Posterior cingulate gyrus (tissue), 11 donors: ENCODE measurements at places on chromosomes 13 and 19.

DNA sequence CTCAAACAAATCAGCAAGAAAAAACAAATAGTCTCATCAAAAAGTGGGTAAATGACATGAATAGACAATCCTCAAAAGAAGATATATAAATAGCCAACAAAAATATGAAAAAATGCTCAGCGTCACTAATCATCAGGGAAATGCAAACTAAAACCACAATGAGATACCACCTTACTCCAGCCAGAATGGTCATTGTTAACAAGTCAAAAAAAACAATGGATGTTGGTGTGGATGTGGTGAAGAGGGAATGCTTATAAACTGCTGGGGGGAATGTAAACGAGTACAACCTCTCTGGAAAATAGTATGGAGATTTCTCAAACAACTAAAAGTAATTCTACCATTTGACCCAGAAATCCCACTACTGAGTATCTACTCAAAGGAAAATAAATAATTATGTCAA lies 239.2 kb upstream of the RFC3 start:
- DNase-seq, result no peak

DNA sequence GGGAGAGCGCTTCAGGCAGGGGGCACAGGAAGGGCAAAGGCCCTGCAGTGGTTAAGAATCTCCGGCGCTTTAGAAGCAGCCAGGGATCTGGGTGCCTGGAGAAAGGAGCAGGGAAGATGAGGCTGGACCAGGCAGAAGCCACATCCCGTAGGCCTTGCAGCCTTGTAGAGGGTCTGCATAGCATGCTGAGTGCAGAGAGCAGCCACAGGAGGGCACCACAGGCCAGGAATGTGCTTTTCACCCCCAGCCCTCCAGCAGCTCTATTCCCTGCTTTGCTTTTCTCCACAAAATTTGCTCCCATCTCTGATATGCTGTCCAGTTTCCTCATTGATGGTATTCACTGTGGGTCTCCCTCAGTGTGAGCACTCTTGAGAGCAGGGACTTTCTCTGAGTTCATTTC lies 5.7 kb downstream of the WDR62 start:
- DNase-seq, result peak; percentile 93

DNA sequence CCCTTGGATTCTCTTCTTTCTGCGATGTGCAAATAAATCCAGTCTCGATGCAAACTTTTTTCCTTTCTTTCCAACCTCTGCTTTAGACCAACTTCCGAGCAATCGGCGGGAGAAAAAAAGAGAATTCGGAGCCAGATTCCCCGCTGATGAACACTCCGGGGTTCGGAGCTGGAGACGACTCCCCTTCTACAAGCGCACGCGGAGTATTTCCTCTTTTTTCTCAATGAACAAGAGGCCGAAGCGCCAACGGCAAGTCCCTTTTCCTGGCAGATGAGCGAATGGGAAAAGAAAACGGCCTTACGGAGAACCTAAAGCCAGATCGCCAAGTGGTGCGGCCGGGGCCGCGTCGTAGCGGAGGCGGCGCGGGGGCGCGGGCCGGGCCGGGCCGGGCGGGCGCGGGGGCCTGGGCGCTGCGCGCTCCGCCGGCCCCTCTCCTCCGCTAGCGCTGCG lies 250 bp downstream of the SPRY2 start:
- no peak for DNase-seq

DNA sequence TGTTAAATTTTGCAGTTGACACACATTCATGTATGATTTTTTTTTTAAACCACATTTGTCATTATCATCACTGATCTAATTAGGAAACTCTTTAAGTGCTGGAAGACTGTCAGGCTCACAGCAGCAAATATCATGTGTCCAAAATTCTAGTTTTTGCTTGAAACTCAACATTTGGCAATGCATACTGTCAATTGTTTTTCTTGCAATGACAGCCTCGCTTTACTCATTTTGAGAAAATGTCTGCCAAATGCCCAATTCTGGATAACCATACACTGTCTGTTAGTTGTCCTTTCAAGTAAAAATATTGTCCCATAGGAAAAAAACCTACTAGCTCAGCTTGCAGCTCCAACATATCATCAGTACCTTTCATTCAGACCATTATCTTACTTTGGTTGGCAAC lies 523.9 kb upstream of the ARGLU1 start:
- DNase-seq, result no peak

- DNase-seq, result no peak
Measured at GRCh38 chr19:6947745-6948144, 60.4 kb downstream of the ADGRE1 start.

DNA sequence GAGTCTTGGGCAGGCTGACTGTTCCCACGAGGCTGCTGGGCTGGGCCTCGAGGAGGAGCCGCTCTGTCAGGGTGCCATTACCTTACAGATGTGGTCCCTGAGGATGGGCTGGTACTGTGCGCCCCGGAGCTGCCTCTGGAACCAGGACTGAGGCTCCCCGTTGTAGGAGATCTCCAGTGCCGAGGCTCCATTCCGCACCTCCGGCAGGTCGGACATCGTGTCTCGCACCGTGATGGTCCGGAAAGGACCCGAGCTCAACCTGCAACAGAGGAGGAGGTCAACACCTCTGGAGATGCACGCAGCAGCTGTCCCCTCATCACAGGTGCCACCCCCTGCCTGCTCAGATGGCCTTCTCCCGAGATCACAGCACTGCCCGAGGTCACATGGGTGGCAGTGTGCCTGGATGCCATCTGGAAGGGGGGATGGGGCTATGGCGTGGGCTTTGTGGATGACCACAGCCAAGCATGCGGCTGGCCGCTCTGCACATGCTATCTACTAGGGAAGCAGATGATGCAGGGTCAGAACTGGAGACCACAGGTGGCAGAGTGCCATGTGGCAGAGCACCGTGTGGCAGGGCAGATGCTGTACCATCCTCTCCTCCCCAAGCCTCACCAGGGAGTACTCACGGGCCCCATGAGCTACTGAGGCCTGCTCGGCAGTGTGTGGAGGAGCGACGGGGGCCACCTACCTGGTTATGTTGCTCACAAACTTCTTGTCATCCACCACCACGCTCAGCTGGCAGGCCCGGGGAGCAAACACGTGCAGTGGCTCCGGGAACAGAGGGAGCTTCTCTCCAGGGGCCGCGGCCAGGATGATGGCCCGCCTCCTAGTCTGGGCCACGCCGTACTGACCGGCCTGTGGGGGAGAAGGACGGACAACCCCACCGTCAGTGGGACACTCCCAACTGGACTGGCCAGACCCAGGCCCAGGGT lies 18.3 kb upstream of the EIF3G start:
- DNase-seq, result peak; percentile 53

GRCh38 chr19:40542202-40542859 lies 34.3 kb upstream of the SHKBP1 start:
- no peak for DNase-seq

DNA sequence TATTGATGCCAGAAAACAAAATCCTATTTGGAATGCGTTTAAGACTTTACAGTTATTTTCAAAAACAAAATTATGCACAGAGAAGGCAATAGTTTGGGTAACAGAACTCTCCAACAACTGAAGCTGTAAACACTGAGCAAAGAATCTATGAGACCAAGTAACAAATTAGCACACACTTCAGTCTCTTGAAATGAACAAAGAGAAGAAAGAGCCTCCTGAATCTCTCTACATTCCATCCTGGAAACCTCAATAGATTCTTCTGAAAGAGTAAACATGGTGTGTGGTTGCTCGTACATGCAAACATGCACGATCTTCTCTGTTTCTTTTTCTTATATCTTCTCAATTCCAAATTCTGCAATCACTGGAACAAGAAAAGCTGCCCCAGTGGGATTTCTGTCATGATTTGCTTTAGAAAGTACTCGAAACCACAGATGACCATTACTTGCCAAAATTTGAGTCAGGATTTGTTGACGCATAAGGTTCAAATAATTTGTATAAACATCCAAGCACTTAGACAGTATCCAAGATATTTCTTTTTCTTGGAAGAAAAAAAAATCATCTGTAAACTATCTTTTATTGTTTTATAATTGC lies 137.9 kb upstream of the DACH1 start:
- no peak for DNase-seq

- no peak for DNase-seq
Measured at GRCh38 chr19:20167651-20168122, 673 bp downstream of the ZNF486 start.

- no peak for DNase-seq
Measured at GRCh38 chr13:30570691-30571090, 47.0 kb upstream of the USPL1 start.

- no peak for DNase-seq
Measured at GRCh38 chr19:49682274-49682673, 5.2 kb downstream of the PRMT1 start.
